ENCODE measurements at places on chromosomes 16 and 17.

GRCh38 chr17:29016345-29017210 lies 10.7 kb upstream of the SEZ6 start:
- DNase-seq: no peak

DNA sequence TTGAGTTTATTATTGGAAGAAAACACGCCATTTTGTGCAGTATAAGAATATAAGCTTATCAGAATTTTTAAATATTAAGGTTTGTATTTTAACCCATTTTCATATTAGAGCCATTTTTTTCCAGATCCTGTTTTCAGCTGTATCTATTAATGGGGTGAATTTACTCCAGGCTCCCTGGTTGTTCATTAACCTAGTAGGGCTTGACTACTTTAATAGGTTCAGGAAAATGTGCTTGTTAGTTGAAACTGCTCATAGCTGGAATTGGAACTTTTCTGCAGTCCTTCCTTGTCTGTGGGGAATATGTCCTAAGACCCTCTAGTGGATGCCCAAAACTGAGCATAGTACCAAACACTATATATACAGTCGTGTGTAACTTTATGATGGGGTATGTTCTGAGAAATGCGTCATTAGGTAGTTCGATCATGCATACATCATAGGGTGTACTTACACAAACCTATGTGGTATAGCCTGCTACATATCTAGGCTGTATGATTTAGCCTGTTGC lies 28.0 kb downstream of the NFAT5 start:
- no peak for DNase-seq

GRCh38 chr17:44362459-44362948 lies 1.1 kb downstream of the FAM171A2 start:
- no peak for DNase-seq

- DNase-seq: no peak
These were observed 81.6 kb upstream of the CDC42EP4 start for GRCh38 chr17:73393381-73393780.

DNA sequence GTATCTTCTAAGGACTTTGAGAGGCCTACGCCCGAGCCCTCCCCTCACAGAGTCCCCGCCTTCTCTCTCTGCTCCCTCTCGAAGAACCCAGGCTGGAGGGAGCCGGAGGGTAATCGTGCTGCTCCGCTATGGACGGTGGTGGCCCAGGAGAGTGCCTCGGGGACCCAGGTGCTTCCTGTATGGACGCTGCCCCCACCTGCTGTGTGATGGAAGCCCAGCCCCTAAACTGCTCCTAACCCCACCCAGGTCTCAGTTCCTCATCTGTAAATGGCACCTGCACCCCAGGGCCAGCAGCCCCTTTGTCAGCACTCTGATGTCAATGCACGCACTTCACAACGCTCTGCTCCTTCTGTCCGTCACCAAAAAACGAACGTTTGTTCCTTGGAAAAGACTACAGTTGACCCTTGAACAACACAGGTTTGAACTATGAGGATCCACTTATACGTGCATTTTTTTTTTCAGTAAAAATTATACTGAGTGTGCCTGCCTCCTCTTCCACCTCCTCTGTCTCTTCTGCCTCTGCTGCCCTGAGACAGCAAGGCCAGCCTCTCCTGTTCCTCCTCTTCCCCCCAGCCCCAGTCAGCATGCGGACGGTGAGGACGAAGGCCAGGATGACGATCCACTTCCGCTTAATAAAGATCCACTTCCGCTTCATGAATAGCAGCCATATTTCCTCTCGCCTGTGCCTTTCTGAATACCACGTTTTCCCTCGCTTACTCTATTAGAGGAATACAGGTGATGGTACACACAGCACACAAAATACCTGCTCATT lies 118.3 kb downstream of the BANP start:
- no peak for DNase-seq

DNA sequence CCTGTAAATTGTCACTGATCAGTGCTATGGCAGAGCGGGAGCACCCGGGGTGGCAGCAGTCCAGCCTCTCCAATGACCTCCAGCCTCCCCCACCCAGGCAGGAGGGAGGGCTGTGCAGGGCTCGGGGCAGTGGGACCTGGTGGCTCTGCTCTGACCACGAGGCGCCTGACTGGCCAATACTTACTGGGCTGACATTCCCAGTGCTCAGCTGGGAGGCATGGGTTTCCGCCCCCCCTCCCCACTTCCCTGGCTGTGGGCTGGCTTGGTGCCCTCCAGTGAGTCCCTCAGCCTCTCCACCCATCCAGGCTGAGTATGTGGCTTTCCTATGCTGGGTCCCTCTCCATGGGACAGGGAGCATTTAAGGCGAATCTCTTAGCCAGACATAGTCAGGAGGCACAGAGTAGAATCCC lies 2.7 kb downstream of the SOCS3 start:
- DNase-seq: peak; percentile 96

DNA sequence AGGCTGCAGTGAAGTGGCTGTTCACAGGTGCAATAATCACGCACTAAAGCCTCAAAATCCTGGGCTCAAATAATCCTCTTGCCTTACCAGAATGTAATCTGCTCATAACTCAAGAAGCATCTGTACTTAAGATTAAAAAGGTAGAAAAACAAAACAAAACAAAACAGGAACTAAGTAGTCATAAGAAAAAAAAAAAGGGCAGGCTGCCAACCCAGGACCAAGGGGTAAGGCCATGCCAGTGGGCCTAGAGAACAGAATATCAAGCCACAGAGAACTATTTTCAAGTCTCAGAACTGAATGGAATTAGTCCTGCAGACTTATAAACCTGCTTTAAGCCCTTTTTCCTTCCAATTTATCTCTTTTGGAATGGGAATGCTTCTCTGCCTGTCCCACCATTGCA lies 64.8 kb upstream of the TBC1D3K start:
- DNase-seq: no peak

GRCh38 chr17:74749279-74750038 lies 1.0 kb downstream of the NHERF1 start:
- DNase-seq: peak; percentile 85

DNA sequence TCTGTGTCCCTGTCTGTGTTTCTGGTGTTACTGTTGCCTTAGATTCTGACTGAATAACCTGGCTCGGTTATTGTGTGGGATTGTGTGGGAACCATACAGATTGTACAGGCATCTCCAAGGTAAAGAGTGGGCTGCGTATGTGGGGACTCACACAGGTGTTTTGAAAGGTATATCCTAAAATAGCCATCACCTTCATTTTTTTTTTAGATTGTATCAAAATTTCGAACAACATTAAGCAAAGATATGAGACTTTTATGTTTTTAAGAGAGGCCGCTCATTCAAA lies 53.5 kb downstream of the ATP2C2 start:
- no peak for DNase-seq

- peak; percentile 97 for DNase-seq
These were observed 2.1 kb downstream of the GSE1 start for GRCh38 chr16:85615014-85615851.

- DNase-seq: no peak
These were observed 1.8 kb downstream of the PRSS22 start for GRCh38 chr16:2856061-2856670.

DNA sequence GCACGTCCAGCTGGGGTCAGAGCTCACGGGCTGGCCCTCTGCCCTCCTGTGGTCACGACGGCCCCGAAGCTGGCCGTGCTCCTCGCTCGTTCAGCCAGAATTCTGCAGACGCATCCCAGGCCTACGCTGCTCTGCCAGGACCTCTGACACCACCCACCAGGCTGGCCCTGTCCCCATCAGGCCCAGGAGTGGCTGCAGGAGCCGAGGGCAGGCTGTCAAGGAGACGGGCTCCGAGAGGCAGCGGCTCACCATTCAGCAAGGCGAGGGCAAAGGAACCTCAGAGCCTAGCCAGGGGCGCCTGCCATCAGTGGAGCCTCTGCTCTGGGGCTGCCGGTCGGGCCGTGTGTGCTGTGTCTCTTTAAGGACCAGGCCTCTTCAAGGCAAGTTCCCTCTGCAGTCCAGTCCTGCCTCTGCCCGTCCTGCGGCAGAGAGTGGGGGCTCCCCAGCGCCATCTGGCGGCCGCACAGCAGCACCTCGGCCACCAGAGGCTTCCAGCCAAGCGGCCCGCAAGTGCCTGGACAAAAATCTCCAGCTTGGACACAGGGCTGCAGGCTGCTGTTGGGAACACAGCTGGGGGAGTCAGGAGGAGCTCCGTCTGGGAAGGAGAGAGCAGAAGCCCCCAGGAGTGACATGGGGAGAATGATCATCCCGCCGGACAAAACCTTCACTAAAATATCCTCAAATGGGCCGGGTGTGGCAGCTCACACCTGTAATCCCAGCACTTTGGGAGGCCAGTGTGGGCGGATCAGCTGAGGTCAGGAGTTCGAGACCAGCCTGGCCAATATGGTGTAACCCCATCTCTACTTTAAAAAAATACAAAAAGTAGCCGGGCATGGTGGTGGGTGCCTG lies 7.4 kb upstream of the ABR start:
- DNase-seq: peak; percentile 97

GRCh38 chr17:27455236-27455913 lies 873 bp upstream of the KSR1 start:
- no peak for DNase-seq
